Uterus (tissue), 4 donors: ENCODE measurements at places on chromosomes 16 and 17.
A peak's percentile ranks its signal among the peaks of the same experiment; 100 is the strongest.

DNA sequence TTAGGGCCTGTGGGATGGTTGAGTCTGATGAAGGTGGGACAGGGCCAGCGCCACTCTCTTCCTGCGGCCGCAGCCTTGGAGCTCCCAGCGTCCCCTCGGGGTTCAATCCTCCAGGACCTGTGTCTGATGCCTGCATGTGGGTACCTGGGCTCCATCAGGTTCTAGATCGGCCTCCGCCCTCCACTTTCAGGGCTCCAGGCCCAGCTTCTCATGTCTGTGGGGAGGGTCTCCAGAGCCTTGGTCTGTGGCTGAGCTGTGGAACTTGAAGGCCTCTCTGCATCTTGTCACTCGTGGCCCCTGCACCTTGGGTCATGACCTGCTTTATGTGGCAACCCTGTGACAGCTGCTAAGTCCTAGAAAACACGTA lies 89.8 kb upstream of the ZNF750 start:
- H3K4me3 ChIP-seq: no peak overlapping the region
- H3K36me3 ChIP-seq: no peaks in the 10 kb centered on the region
- no peaks in the 10 kb centered on the region for H3K4me1 ChIP-seq
- no peaks in the 10 kb centered on the region for H3K27me3 ChIP-seq
- DNase-seq: no peak

DNA sequence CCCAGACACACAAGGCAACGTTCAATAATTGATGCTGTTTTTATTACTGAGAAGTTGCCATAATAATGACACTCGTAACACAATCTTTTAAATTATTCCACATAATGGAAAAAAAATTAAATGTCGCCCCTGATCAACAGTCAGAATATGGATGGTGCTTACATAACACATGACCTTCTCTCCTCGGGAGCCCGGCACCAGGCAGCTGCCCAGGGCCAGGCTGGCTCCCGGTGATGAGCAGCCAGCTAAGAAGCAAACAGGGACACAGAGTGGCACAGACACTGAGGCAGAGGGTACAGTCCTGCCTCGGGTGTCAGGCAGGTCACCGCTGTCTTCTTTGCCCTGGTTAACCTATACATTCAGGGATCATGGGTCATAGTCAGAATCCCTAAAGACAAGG lies 137.9 kb downstream of the SLC39A11 start:
- H3K27ac ChIP-seq: no peak overlapping the region
- no peaks in the 10 kb centered on the region for H3K27me3 ChIP-seq
- no peaks in the 10 kb centered on the region for H3K4me1 ChIP-seq
- H3K36me3 ChIP-seq: no peaks in the 10 kb centered on the region

DNA sequence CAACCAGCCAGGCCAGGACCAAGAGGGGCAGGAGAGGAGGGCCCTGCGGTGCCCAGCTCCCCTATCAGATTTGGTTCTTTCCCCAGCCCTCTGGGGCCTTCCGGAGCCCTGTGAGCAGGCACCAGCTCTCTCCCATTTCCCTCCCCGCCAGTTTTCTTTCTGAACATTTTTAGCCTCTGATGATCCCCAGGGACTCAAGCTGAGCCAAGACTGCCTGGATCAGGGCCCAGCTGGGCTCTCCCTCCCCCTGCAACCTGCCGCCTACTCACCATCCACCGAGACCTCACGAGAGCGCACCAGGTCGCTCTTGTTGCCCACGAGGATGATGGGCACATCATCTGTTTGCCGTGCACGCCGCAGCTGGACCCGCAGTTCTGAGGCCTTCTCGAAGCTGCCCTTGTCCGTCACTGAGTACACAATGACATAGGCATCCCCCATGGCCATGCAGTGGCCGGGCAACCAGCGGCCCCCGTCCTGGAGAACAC lies 2.0 kb downstream of the RRAD start:
- peak; percentile 73 for DNase-seq
- no peaks in the 10 kb centered on the region for H3K36me3 ChIP-seq
- peak overlapping the region; percentile 0 for H3K4me3 ChIP-seq
- no peaks in the 10 kb centered on the region for H3K27me3 ChIP-seq
- H3K27ac ChIP-seq: peak overlapping the region; percentile 76

GRCh38 chr16:82016263-82016662 lies 5.0 kb upstream of the SDR42E1 start:
- H3K27me3 ChIP-seq: no peaks in the 10 kb centered on the region
- no peak overlapping the region for H3K4me3 ChIP-seq
- DNase-seq: no peak
- no peaks in the 10 kb centered on the region for H3K4me1 ChIP-seq
- H3K36me3 ChIP-seq: no peaks in the 10 kb centered on the region
- H3K27ac ChIP-seq: no peak overlapping the region
